ENCODE measurements at places on chromosomes 11 and 22.

DNA sequence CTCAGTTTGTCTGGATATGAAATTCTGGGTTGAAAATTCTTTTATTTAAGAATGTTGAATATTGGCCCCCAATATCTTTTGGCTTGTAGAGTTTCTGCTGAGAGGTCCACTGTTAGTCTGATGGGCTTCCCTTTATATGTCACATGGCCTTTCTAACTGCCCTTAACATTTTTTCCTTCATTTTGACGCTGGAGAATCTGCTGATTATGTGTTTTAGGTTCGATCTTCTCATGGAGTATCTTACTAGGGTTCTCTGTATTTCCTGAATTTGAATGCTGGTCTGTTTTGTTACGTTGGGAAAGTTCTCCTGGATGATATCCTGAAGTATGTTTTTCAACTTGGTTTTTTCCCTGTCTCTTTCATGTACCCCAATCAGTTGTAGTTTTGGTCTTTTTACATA is 22.8 kb downstream of the OR52A5 start:
- no peak for DNase-seq

DNA sequence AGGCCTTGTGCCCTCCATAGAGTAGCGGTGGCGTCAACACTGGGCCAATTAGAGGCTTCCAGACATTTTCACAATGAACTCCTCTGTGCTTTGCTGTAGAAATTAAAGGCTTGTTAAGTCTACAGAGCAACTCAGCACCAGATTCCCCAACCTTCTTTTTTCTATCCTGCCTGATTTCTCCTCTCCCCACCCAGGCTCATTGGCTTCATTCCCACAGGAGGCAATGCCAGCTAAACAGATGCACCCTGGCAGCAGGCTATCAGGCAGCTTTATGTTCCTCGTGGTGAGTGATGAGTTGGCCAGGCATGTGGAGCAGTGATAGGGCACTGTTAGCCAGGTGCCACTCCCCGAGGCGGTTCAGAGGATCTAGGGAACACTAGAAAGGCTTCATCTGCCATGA is 4.8 kb downstream of the DIXDC1 start:
- DNase-seq, result peak; percentile 52

DNA sequence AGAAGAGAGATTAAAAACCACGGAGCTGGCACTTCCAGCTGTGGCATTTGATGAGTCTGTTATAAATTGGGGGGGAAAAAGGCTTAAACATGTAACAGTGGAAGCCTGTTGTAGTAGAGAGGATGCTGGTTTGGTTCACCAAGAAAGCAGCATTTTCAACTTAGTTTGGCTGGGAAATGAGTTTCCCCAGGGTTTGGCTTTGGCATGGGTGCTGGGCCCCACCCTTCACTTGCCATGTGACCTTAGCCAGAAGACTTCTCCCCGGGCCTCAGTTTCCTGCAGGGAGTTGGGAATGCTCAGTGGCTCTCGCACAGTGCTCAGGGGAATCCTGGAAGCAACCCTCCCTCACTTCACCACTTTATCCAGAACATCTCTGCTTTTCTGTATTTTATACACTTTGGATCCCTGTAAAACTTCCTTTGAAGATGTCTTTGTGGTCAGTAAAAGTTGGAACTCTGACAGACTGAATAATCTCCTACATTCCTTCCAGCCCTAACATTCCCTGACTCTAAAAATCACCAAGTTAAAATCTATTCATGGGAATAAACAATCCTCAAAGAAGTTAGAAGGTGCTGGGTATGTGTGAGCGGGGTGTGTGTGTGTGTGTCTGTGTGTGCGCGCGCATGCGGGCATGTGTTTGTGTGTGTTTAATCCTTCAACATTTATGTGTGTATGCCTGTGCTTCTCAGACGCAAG is 166.0 kb downstream of the TENM4 start:
- DNase-seq, result no peak

GRCh38 chr11:113072237-113072858 is 111.1 kb downstream of the NCAM1 start:
- no peak for DNase-seq

GRCh38 chr11:69335007-69335780 is 41.2 kb downstream of the MYEOV start:
- no peak for DNase-seq

DNA sequence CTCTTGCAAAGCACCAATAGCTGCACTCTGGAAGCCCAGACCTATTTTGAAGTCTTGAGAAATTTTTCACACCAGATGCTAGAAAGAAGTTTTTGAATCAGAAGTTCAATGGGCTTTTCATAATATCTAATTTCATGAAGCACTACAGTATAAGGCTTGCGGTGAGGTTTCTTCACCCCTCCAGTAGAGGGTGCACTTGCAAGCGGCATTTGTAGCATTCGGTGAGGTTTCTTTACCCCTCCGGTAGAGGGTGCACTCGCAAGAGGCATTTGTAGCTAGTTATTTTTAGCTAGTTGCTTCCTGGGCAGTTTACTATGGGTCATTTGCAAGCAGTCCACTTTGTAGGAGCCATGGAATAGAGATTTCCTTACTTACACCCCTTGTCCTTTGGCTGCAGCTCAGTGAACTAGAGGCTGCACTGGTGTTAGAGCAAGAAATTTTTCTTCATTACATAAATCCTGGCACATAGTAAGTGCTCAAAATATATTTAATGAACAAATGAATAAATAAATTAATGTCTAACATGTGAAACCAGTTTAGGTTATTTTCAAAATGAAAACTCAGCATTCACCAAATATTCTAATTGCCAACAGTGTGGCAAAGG is 7.8 kb upstream of the NOX4 start:
- no peak for DNase-seq

GRCh38 chr22:33472462-33473344 is 414.5 kb upstream of the SYN3 start:
- DNase-seq, result no peak

DNA sequence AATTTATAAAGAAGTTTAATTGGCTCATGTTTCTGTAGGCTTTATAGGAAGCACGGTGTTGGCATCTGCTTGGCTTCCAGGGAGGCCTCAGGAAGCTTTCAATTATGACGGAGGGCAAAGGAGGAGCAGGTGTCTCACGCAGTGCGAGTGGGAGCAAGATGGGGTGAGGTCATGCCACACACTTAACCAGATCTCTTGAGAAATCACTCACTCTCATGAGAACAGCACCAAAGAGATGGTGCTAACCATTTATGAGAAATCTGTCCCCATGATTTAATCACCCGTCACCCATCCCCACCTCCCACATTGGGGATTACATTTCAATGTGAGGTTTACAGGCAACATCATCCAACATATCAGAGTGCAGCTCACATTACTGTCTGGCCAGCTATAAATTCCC is 103.5 kb downstream of the ARHGAP8 start:
- DNase-seq, result no peak

- no peak for DNase-seq
These were observed 39.1 kb downstream of the CASP12 start for GRCh38 chr11:104858882-104859775.

GRCh38 chr11:74493791-74494630 is 487 bp upstream of the LIPT2 start:
- DNase-seq, result no peak

- DNase-seq, result no peak
These were observed 16.3 kb downstream of the SUN2 start for GRCh38 chr22:38739300-38740055.

GRCh38 chr22:48380016-48380665 is 1447.5 kb downstream of the BRD1 start:
- no peak for DNase-seq

DNA sequence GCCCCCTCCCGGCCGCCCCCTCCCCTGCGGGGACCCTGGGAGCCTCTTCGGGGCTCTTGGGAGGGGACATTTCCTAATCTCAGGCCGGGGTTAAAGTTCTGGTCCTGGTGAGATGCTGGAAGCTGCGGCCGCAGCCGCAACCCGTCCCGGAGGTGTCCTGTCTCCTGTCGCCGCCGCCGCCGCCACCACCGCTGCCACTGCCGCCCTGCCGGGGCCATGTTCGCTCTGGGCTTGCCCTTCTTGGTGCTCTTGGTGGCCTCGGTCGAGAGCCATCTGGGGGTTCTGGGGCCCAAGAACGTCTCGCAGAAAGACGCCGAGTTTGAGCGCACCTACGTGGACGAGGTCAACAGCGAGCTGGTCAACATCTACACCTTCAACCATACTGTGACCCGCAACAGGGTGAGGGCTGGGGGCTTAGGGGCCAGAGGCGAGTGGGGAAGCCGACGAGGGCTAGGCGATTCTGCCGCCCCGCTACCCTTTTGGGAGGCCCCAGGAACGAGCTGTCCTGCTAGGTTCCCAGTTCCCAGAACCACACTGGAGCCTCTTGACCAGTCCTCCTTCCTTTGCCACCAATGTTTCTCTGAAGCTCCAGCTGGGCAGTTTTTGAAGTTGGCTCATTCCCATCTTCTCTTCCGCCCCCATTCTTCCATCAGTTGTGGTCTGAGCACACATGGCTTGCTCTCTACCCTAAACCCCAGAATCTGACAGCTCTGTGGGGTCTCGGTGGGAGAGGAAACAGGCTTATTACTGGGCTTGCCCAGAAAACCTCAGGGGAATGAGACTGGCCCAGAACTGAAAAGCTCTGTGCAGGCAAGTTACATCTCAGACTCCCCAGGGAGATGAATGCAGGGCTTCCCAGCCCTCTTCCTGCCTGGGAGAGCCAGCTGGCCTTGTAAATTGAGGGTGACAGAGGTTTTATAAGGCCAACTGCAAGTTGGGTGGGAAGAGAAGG is 781 bp downstream of the SIDT2 start:
- DNase-seq, result peak; percentile 36

DNA sequence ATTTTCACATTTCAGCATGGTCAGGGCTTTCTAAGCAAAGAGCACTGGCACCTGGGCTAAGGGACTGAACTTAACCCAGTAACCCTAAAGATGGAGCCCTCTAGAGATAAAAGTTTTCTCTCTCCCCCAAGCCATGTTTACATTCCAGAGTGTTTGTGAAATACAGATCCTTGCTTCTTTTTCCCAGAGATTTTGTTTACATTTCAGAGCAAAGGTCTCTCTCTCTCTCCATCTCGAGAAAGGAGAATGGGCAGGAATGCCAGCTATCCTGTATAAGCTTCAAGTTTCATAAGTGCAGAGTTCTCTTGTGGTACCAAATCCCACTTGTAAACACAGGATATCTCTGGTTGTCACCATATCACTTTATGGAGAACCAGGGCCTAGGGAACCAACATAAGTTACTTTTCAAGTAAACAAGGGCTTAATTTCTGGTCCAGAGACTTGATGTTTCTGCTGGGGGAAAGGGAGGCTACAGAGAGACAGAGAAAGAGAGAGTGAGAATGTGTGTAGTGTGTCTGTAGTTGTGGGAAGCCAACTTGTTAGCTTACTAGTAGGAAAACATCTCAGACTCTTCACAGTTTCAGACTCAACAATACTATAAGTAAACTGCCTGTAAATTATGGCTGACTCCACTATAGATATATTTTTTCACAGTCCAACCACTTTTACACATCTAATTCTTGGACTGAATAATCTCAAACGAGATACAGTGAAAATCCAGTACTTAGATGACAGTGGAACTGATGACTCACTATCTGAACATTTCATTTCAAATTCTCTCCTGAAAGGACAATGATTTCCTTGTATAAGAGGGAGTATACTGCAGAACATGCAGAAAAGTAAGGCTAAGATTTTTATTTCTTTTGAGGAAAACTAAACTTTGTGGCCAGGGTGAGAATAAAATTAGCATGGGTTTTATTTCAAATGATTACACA is 76.2 kb downstream of the ARHGAP32 start:
- no peak for DNase-seq

DNA sequence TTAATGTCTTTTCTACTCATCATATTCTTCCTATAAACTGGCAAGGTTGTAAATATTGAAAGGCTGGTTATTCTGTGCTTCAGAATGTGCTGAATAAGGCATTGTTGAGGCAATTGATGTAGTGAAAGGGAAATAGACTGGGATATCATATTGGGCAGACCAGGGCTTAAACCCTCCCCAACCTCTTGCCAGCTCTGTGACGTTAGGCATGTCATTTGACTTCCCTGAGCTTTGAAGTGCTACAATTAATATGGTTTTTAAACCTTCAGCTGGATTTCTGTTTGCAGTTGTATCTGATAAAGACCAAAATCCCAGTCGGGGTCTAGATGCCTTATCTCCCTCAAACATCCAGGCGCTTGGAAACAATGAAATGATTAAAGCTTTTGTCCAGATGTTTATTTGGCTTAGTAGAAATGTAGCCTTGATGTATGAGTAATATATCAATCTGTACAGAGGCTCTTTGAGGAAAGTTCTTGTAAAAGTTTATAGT is 208.1 kb downstream of the DBX1 start:
- DNase-seq, result no peak

- no peak for DNase-seq
These were observed 2.9 kb upstream of the NNMT start for GRCh38 chr11:114293201-114293711.

DNA sequence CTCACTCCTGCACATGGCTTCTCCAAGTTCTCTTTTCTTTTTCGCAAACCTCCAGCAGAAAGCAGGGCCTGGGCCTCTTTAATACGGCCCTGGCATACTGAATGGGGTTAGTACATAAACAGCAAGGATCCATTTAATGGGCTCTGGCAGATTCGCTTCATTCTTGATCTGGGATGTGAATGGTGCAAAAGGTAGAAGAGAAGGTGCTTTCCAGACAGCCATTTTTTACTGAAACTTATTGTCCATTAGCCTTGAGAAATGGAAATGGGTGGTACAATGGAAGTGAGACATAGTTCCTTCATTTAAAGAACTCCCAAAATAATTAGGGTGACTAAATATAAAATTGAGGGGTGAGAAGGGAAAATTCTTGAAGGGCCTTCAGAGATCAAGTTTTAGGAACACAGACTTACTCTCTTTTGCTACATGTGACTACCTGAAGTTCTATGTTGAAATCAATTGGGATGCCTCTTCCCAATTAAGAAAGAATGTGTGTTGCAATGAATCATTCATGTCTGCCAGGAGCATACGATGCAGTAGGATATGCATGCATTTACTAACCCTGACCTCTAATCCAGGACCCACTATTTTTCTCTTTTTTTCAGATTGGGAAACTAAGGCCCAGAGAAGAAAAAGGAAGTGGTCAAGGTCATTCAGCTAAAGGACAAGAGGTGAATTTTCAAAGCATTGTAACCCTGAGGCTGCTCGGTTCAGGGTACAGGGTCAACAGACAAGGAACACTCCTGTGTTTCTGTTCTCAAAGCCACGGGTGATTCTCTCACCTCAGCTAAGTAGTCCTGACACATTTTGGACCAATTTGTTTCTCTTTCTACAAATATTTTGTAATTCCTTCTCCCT is 144.1 kb downstream of the BBOX1 start:
- DNase-seq, result no peak

GRCh38 chr22:36164621-36165020 is 4.1 kb upstream of the APOL3 start:
- DNase-seq, result no peak

GRCh38 chr11:15163136-15163535 is 48.4 kb downstream of the INSC start:
- no peak for DNase-seq

Data from anterior cingulate cortex (tissue), 58 donors.